ENCODE measurements at places on chromosomes 16 and 17. TPM values are rescaled to one million over a fixed set of nuclear protein-coding genes. Genes with fewer than 3 reads are reported as not detected.
A peak's percentile ranks its signal among the peaks of the same experiment; 100 is the strongest.

Gene HBA2
- total RNA-seq = not detected

Gene KRT36
- total RNA-seq = not detected

Gene ACAP1
- 594 TPM for total RNA-seq

Gene NUFIP2
- total RNA-seq = 78.0 TPM

Gene ZNF385C
- 0.18 TPM for total RNA-seq

Gene STH
- total RNA-seq = not detected

Gene NEUROD2
- not detected for total RNA-seq

DNA sequence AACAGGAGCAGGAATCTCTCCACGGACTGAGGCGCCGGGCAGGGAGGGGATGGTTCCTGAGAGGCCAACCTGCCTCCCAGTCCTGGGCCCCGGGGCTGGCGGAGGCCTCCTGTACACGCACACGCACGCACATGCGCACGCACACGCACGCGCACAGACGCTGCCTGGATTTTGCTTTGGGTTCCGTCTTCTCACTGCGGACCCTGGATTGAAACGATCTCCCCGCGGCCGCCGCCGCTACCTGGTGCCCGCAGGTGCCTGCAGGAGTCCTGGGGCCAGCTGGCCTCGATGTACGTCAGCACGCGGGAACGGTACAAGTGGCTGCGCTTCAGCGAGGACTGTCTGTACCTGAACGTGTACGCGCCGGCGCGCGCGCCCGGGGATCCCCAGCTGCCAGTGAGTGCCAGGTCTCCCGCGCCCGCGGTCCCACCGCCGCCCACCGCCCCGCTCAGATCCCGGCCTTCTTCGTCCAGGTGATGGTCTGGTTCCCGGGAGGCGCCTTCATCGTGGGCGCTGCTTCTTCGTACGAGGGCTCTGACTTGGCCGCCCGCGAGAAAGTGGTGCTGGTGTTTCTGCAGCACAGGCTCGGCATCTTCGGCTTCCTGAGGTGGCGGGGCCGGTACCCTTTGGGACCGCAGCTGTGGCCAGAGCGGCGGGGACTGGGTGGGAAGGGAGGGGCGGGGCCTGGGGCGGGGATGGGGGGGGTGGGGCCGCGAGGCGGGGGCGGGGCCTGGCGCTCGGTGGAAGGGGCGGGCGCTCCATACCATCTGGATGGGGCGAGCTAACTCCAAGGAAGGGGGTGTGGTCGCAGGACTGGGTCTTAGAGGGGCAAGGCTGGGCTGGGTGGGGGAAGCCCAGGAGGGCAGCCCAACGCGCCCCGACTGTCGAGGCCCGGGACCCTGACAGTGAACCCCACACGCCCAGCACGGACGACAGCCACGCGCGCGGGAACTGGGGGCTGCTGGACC, 12.3 kb downstream of the CES4A start:
- peaks cover 4% of the 10 kb centered on the region for H3K36me3 ChIP-seq
- peak overlapping the region; percentile 72 for H3K27ac ChIP-seq
- H3K27me3 ChIP-seq = no peaks in the 10 kb centered on the region

DNA sequence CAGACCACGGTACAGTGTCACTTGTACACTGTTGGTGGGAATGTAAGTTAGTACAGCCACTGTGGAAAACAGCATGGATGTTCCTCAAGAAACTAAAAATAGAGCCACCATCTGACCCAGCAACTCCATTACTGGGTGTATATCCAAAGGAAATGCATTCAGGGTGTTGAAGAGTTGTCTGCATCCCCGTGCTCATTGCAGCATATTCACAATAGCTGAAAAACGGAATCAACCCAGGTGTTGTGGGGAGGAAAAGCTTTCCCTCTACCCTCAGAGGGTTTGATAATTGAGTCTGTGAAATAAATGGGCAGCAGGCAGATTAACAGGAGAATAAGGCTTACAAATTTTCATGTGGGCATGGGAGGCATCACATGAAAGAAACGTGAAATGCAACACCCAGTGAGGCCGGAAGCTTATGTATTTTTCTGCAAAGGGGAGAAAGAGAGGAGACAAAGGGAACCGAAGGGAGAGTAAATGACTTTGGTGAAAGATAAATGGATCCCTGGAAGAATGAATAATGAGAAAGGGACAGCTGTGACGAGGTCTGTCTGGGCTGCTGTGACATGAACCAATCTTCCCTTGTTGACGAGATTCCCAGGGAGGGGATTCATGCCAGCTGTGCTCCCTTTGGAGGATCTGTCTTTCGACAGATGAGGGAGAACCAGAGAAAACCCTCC, 106.2 kb downstream of the KCNJ12 start:
- H3K36me3 ChIP-seq = peaks cover 2% of the 10 kb centered on the region
- H3K27me3 ChIP-seq = peaks cover 43% of the 10 kb centered on the region
- no peak overlapping the region for H3K4me3 ChIP-seq
- DNase-seq = no peak

DNA sequence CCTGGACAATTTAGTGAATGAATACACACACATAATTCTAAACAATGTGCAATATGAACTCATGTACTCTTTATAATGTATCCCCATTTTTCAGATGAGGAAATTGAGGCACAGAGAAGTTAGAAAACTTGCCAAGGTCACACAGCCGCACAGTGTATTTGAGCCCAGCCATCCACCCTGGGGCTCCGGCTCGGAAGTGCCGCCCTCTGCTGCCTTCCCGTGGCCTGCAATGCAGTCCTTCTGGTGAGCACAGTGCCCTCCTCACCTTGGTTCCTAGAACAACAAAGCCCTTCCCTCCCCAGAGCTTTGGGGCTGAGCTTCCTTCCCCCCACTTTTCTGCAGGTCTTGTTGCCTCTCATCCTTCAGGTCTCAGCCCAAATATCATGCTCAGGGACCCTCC, 63.7 kb downstream of the C16orf78 start:
- peaks cover 6% of the 10 kb centered on the region for H3K27me3 ChIP-seq
- peaks cover 13% of the 10 kb centered on the region for H3K4me1 ChIP-seq
- no peak for DNase-seq
- H3K36me3 ChIP-seq = no peaks in the 10 kb centered on the region

DNA sequence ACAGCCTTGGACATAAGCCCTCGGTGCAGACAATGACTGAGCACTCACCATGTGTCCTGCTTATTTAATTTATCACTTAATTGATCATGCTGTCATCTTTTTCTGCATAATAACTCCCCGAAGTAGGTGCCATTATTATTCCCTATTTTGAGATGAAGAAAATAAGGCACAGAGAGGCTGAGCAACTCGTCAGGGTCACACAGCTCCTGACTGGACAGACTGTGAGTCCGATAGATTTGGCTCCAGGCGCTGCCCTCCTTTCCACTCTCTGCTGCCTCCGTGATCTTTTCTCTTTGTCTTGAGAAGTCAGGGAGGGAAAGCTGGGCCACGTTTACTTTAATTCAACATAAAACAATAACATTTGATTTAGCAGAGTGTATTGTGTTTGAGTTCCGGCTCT, 19.0 kb upstream of the N4BP1 start:
- H3K27me3 ChIP-seq = peaks cover 8% of the 10 kb centered on the region
- H3K36me3 ChIP-seq = no peaks in the 10 kb centered on the region
- no peak overlapping the region for H3K4me3 ChIP-seq
- no peak for DNase-seq
- H3K4me1 ChIP-seq = peaks cover 13% of the 10 kb centered on the region

DNA sequence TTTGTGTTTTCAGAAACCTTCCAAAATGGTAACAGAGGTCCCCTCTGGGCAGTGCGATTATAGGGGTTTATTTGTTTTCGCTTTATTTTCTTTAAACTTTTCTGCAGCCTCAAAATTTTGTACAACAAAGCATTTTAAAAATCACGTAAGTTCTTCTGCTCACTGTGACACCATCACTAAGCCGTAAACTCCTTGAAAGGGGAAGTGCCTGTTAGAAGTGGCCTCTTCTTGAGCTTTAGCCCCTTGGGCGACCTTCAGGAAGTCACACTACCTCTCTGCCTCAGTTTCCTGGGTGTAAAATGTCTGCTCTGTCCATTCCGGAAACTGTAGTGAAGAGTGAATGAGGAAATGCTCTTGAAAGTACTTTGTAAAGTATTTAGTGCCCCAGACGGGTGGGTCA, 26.6 kb downstream of the ARHGAP27 start:
- H3K4me3 ChIP-seq = no peak overlapping the region
- no peak overlapping the region for H3K27ac ChIP-seq
- DNase-seq = no peak

GRCh38 chr17:143785-144281, 6.5 kb downstream of the SCGB1C2 start:
- no peaks in the 10 kb centered on the region for H3K36me3 ChIP-seq
- peaks cover 2% of the 10 kb centered on the region for H3K4me1 ChIP-seq
- no peaks in the 10 kb centered on the region for H3K27me3 ChIP-seq
- no peak overlapping the region for H3K27ac ChIP-seq

GRCh38 chr17:42893359-42893758, 7.2 kb upstream of the G6PC1 start:
- H3K4me1 ChIP-seq = no peaks in the 10 kb centered on the region
- no peaks in the 10 kb centered on the region for H3K36me3 ChIP-seq
- no peak overlapping the region for H3K27ac ChIP-seq
- no peak for DNase-seq

- DNase-seq = no peak
- H3K4me1 ChIP-seq = peaks cover 4% of the 10 kb centered on the region
- no peaks in the 10 kb centered on the region for H3K36me3 ChIP-seq
- H3K27ac ChIP-seq = no peak overlapping the region
- H3K4me3 ChIP-seq = no peak overlapping the region
Measured at GRCh38 chr17:58242171-58242784, 3.9 kb downstream of the LPO start.

- no peak for DNase-seq
- H3K27me3 ChIP-seq = no peaks in the 10 kb centered on the region
- H3K27ac ChIP-seq = no peak overlapping the region
Measured at GRCh38 chr16:15894571-15895374, 6.4 kb upstream of the CEP20 start.

DNA sequence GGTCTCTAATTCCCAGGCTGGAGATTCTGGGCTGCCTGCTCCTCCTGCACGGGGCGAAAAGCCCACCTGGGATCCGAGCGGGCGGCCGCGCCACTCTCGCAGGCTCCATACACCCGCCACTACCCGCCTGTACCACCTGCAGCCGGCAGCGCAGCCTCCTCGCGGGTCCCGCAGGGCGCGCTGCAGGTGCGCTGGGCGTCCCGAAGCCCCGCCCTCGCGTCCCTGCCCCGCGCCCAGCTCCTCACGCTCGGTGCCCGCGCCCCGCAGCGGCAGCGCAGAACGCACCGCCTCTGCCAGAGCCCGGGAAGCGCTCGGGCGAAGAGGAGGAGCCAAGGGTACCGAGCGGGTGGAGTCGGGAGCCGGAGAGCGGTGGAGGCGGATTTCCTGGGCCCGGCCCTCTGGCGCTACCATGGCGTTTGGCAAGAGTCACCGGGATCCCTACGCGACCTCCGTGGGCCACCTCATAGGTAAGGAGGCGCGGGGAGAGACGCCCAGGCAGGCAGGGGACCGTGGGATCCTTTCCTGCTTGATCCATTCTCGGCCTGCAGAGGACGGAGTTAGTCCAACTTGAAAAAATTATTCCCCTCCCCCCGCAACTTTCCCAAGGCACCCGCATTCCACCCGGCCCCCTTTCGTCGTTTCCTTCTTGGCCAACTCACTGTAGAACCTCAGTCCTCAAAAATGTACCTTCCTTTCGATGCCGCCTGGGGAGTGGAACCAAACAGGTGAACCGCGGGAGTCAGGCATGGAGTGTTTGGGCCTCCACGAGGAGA, at the start of gene TOM1L1:
TOM1L1 (plus strand) TSS at position 396 of the 773 bp plus-strand sequence; CDS start at position 410, 14 bp downstream.
- H3K27me3 ChIP-seq = peaks cover 49% of the 10 kb centered on the region
- peaks cover 7% of the 10 kb centered on the region for H3K4me1 ChIP-seq
- DNase-seq = no peak
- H3K4me3 ChIP-seq = peak within 1 kb of the TSS; percentile 44
- no peaks in the 10 kb centered on the region for H3K36me3 ChIP-seq

DNA sequence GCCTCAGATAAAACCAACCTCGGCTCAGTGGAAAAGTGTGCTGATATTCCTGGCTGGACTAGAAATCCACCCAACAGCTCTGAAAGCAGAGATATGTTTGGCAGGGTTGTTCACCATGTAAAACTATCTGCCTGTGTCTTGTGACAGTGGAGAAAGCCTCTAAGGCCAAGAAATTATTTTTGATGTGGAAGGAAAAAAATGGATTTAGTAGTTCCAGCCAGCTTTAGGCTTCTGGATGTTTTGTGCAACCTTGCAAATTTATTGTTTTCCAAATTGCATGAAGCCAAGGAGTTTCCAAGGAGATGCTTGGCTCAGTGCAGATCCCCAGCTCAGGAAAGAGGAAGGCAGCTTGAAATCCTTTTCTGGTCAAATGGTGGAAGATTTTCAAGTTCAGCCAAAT, 31.6 kb downstream of the TEKT5 start:
- no peaks in the 10 kb centered on the region for H3K36me3 ChIP-seq
- H3K4me3 ChIP-seq = no peak overlapping the region
- H3K27me3 ChIP-seq = peaks cover 12% of the 10 kb centered on the region
- no peak for DNase-seq
- no peak overlapping the region for H3K27ac ChIP-seq

- H3K27me3 ChIP-seq = no peaks in the 10 kb centered on the region
- peak; percentile 93 for DNase-seq
- peak overlapping the region; percentile 5 for H3K27ac ChIP-seq
- H3K36me3 ChIP-seq = no peaks in the 10 kb centered on the region
- no peak overlapping the region for H3K4me3 ChIP-seq
Measured at GRCh38 chr16:96935-97381, 18.9 kb downstream of the MPG start.

DNA sequence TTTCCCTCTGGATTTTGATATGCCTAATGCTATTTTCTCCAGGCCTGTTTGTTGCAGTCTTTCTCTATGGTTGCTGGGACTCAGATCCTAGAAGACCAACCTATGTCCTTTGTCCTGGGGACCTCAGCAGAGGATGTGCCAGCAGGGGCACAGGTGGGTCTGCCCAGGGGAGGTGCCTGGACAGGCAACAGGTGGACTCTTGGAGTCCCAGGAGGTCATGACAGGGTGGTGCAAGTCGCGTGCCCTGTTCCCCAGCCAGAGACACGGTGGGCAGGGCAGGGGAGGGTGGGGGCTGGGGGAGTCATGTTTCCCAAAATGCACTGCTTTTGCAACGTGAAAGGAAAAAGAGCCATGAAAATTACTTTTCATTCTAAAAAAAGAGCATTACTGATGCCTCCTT, 26.3 kb upstream of the PLLP start:
- H3K4me1 ChIP-seq = peaks cover 17% of the 10 kb centered on the region
- peak; percentile 26 for DNase-seq
- no peak overlapping the region for H3K27ac ChIP-seq
- H3K36me3 ChIP-seq = no peaks in the 10 kb centered on the region
- H3K4me3 ChIP-seq = no peak overlapping the region

DNA sequence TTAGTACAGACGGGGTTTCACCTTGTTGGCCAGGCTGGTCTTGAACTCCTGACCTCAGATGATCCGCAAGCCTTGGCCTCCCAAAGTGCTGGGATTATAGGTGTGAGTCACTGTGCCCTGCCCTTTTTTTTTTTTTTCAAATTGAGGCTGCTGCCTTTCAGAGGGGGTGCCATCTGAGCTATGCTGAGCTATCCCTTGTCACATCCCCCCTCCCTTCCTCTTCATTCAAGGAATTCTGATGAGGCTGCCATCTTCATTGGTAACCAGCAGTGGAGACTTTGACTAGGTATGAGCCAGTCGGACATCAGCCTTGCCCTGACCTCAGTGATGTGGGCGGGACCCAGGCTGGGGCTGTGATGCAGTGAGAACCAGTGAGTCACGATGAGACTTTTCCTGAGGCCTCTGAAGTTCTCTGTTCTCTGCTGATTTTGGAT, 24.4 kb upstream of the GPT2 start:
- no peak overlapping the region for H3K4me3 ChIP-seq
- DNase-seq = no peak
- peaks cover 11% of the 10 kb centered on the region for H3K36me3 ChIP-seq
- peak overlapping the region; percentile 17 for H3K27ac ChIP-seq
- peaks cover 26% of the 10 kb centered on the region for H3K4me1 ChIP-seq

GRCh38 chr17:75498726-75499213, 16.6 kb downstream of the CASKIN2 start:
- peaks cover 5% of the 10 kb centered on the region for H3K4me1 ChIP-seq
- no peak for DNase-seq
- peaks cover 1% of the 10 kb centered on the region for H3K36me3 ChIP-seq
- H3K4me3 ChIP-seq = no peak overlapping the region
- no peaks in the 10 kb centered on the region for H3K27me3 ChIP-seq
- H3K27ac ChIP-seq = no peak overlapping the region
